CD4-positive, alpha-beta T cell treated with Interleukin-6 for 4 hours (primary cell): ENCODE measurements at places on chromosomes 1 and 21.

DNA sequence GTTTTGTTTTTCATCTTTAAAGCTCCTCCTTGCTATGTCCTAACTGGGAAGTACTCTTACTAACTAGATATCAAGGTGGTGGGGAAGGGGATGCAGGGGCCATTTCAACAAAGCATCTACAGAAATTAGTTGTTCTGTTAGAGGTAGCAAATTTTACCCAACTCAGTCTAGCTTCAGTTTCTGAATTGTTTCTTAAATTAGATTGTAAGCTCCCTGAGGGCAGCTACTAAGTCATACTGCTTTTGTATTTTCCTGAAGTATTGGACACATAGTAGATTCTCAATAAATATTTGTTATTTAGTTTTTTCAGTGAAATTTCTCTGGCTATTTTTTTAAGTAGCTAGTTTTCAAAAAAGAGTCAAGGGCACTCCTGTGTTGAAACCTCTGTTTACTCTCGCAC is 1.8 kb downstream of the UBAP2L start:
- no peak for DNase-seq

- no peak for DNase-seq
These were observed 13.5 kb downstream of the ASAP3 start for GRCh38 chr1:23470282-23471070.

DNA sequence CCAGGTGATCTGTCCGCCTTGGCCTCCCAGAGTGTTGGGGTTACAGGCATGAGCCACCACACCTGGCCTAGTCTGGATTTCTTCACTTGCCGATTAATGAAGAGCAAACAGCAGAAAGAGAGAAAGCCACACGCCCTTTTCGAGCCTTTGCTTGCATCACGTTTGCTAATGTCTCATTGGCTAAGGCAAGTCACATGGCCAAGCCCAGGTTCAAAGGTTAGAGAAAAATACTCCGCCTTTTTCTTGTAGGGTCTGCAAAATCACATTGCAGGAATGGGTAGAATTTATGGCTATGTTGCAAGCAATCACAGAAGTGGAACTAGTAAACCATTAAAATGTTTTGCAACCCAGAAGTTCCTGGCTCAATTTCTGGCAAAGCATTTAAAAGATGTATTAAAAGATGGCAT is 26.8 kb upstream of the BACH1 start:
- DNase-seq, result no peak

DNA sequence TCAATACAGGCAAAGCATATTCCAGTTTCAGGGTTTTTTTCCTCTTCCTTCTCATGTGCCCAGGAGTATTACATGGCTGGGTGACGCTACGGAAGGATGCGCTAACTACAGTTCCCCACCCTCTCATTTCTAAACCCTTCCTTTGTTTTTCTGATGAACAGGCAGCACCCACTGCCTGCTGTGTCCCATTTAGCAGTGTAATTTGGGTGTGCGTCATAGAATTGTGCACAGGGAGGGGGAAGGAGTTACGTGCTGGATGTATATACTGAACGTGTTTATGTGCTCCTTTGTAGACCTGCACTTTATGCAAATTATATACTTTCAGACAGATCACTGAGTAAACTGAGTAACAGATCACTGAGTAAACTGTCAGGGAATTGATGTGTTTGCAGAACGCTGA is 44.5 kb downstream of the ELAPOR1 start:
- DNase-seq, result no peak

DNA sequence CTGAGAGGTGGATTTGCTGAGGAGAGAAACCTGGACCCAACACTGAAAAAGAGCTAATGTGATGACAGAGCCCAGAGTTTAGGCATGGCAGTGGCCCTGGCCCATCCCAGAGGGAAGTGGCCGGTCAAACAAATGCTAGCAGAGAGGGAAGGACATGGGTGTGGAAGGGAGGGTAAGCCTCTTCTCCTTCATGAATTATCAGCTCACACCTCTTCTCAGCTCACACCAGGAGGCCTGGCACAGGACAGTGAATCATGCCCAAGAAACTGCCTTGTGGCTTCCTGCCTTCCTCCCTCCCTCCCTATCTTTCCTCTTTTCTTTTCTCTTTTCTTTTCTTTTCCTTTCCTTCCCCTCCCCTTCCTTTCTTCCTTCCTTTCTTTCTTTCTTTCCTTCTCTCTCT is 1.3 kb upstream of the SPRR3 start:
- no peak for DNase-seq

- DNase-seq, result no peak
These were observed 142.3 kb downstream of the CHD1L start for GRCh38 chr1:147384804-147385203.

DNA sequence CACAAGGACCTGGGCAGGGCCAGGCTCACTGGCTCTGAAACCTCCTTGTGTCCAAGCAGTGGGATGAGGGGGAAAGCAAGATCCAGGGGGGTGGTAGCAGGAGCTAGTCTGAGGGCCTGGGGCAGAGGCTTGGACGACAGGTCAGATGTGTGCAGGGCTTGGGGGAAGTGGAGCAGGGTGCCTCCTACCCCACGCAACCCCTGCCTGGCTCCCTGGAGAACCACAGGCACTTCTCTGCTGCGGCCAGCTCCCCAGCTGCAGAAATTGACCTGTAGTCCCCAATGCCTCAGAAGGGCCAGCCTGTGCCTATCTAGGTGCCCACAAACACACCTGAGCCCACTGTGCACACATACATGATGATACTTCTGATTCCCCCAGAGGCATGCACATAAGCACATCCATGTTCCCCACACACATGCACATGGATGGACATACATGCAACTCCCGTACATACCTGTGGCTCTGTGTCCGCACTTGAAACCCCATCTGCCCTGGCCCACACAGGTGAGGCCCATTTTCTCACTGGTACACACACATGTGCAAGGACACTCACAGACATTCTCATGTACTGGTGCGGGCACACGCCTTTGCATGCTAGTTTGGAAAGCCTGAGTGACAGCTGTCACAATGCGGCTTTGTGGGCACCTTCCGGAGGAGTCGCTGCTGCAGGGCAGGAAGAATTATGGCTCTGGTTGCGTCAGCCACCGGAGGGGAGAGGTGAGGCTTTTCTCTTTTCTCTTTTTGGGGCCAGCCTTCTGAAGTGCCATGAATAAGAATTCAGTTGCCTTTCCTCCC is 247.2 kb upstream of the CSF3R start:
- no peak for DNase-seq

GRCh38 chr21:46083791-46084561 is 13.9 kb upstream of the COL6A2 start:
- DNase-seq, result no peak

GRCh38 chr21:34835526-34835925 is 166.7 kb downstream of the CLIC6 start:
- DNase-seq, result no peak

GRCh38 chr1:235864469-235864868 is 2.2 kb downstream of the LYST start:
- no peak for DNase-seq

GRCh38 chr1:215473943-215474342 is 93.2 kb upstream of the KCTD3 start:
- no peak for DNase-seq

DNA sequence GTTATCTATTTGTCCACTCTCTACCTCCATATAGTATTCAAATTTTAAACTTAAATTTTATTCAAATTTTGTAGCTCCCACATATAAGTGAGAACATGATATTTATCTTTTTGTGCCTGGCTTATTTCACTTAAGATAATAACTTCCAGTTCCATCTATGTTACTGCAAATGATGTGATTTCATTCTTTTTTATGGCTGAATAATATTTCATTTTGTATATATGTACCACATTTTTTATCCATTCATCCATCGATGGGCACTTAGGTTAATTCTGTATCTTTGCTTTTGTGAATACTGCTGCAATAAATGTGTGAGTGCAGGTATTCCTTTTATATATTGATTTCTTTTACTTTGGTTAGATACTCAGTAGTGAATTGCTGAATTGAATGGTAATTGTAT is 2.1 kb downstream of the DNAH14 start:
- DNase-seq, result no peak

- DNase-seq, result no peak
These were observed 15.0 kb upstream of the TGFB2 start for GRCh38 chr1:218330043-218330623.

GRCh38 chr1:53987880-53988279 is 30.1 kb downstream of the LDLRAD1 start:
- DNase-seq, result no peak

- DNase-seq, result no peak
These were observed 2.3 kb upstream of the OR6K6 start for GRCh38 chr1:158752155-158752712.

DNA sequence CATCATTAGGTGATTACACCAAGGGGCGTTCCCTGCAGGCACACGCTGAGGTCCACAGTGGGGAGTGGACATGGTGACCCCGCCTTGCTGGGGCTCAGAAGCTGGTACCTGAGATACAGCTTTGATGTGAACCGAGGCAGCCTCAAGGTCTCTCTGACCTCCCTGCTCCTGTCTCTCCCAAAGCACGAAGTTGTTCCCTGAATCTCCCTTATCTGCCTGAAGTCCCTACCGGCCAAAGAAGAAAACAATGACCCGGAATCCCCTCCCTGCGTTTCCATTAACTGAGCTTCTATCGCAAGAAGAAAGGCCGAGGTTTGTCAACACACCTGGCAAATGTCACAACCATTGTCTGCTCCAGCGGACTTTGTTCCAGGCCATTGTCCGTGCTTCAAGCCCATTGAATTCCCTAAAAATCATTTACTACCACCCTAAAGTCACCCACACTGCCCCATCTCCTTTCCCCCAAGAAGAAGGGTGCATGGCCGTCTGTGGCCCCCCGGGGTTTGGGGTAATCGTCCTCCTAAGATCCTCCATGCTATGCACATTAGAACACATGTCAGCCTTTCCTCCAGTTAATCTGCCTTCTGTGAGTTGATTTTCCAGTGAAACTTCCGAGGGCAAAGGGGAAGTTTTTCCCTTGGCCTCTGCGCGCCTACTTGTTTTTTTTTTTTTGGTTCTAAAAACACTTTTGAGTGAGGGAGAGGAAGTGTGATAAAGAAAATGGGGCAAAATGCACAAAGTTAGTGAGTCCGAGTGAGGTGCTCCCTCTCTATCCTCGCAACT is 48.1 kb upstream of the COL18A1 start:
- no peak for DNase-seq

GRCh38 chr1:86699186-86699585 is 5.2 kb upstream of the SH3GLB1 start:
- DNase-seq, result no peak

DNA sequence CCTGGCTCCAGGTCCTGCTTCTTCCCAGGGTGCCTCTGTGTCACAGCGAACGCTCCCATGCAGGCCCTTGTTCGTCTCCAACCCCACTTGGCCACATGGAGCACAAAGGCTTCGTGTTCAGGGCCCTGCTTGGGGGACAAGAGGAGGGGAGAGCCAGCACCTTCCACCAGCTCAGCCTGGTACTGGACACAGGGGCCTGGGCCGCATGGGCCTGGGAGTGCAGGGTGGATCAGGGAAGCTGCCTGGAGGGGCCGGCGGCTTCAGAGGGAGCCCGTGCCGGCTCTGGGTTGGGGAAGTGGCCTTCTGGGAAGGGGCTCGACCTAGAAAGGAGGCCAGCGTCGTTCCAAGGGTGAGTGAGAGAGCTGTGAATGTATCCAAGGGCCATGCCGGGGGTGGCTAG is 53.0 kb downstream of the UMODL1 start:
- DNase-seq, result no peak

GRCh38 chr21:38949070-38949380 is 143.3 kb downstream of the ETS2 start:
- DNase-seq, result no peak
